ENCODE measurements at places on chromosomes 4 and X.

DNA sequence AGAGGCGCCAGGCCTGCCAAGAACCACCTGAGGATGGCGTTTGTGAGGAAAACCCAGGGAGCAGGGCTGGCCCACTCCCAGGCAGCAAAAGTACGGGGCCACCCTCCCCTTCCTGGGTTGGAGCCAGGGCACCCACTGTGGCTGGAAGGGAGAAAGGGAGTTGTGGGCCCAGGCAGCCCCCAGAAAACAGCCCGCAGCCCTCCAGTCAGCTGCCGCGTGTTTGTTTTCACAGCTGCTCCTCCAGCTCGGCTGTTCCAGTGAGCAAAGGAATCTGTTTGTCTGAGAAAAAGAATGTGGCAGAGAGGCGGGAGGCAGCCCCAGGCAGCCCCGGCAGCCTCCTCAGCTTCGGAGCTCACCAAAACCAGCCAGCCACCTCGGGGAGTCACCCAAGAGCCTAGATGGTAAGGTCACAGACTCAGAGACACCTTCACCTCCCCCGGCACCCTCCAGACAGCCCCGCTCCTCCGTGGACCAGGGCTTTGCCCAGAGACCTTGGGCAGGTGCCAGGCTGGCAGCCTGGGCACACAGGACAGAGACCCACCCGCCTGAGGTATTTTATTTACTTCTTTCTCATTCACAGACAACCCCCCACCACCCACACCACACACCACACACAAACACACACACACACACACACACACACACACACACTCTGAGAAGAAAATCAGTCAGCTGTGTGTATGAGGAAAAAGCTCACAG, 338.1 kb downstream of the BCOR start:
- DNase-seq: no peak

- peak; percentile 30 for DNase-seq
These were observed at the start of gene DTHD1 for GRCh38 chr4:36281384-36282106. Gene DTHD1 (plus strand): TSS chr4:36281616. CDS start chr4:36281759, 143 bp downstream.

GRCh38 chr4:159451006-159451405, 348.1 kb downstream of the RAPGEF2 start:
- no peak for DNase-seq

GRCh38 chrX:107610667-107611066, 17.6 kb upstream of the PRPS1 start:
- DNase-seq: no peak

- DNase-seq: no peak
These were observed 158.0 kb upstream of the CTSO start for GRCh38 chr4:156111686-156112085.

GRCh38 chr4:62816566-62816965, 1592.7 kb downstream of the TECRL start:
- no peak for DNase-seq

DNA sequence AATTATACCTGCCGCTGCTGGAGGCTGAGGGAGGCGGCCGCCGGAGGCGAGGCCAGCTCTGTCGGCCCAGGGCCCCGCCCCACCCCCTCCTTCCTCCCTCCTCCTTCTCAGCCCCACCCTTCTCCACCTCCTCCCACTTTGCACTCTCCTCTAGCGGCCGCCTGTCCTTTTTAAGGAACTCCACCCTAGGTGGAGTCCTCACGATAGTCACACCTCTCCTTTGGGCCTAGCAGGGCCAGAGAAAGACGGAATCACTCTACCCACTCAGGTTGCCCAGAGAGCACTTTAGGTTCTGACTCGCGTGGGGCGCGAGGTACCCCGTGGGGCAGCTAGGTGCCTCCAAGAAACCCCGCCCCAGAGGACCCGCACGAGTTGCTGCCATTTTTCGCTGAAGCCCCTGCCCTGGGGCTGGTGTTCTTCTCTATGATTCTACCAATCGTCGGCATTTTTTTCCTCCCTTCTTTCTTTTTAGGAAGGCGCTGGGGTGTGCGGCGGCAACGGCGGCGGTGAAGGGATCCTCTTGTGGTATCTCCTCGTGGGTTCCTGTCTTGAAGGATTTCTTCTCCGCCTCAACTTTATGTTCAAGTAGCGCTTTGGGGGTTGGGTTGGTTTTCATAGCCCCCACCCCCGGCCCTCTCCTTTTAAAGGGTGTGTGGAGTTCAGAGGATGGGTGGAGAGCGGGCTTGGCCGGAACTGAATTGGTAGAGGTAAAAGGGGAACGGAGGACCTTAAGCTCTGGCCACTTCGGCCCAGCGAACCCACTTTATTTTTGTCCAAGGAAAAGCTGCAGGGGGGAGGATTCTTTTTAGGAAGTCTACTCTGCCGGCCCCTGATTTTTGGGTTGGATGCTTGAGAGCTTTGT, at the start of gene KLF8:
KLF8 (plus strand) TSS at position 136 of the 862 bp plus-strand sequence. CDS start 979 bp downstream, outside the sequence.
- peak; percentile 63 for DNase-seq

DNA sequence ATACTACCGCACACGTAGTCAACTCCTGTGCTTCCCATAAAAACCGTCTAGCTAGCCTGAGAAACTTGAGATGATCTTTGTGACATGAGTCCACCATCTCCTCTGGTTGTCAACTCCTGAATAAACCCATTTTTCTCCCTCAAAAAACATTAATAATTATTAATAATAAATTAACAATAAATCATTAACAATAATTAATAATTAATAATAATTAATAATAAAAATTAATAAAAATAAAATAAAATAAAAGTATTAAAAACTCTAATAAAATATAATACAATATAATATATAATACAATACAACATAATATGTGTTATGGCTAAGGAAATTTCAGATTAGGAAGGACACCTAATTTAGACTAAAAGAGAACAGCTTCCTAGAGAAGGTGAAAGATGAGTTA, 20.7 kb upstream of the TMPRSS11E start:
- DNase-seq: no peak

DNA sequence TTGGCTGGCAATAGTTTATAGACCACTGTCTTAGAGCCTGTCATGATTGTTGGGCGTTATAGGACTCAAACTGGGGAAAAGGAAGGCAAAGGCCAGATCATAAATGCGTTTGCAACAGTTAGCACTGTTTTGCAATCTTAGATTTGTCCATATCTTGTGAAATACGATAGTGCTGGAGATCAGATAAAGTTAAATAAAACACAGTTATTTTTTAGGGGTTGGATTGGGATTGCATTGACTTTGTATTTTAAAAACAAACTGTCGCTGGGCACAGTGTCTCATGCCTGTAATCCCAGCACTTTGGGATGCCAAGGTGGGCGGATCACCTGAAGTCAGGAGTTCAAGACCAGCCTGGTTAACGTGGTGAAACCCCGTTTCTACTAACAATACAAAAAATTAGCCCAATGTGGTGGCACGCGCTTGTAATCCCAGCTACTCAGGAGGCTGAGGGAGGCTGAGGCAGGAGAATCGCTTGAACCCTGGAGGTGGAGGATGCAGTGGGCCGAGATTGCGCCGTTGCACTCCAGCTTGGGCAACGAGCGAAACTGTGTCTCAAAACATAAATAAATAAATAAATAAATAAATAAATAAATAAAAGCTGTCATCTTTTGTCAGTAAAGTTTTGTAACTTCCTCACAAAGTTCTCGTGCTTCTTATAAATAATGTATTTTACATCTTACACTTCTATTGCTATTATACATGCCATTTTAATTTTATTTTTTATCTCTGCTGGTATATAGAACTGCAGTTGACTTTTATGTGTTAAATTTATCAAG, 117.2 kb downstream of the KDM6A start:
- no peak for DNase-seq

DNA sequence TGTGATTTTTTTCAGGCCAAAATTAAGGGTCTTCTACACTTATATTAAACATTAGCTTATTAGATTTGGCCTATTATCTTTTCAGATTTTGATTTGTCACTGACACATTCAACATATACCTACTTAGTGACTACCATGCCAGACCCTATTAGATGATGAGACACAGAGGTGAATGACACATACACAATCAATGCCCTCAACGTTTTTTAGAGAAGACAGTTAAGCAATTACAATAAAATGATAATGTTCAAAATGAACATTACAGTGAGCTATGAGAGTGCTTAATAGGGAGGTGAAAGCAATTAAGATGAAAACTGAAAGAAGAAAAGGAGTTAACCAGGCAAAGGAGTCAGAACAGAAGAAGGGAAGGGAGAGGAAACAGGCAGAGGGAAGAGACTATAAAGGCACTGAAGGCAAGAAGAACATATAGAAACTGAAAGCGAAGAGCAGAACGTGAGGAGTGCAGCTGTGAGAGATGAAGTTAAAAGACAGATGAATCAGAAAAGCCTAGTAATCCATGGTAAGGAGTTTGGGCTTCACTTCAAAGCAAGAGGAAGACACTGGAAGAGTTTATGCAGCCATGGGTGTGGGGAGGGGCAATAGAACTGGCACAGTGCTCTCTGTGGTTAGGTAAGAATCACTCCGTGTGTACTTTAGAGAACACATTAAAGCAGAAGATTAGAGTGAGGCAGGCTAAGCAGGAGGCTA, 119.0 kb downstream of the REELD1 start:
- DNase-seq: no peak

- no peak for DNase-seq
These were observed 34.3 kb upstream of the PPP2R2C start for GRCh38 chr4:6506616-6507140.

Data from CD4-positive, alpha-beta T cell treated with Interleukin-17A for 4 hours (primary cell).